Brain (organoid and tissue), 16 donors: ENCODE measurements at places on chromosomes 7 and 10.
A peak's percentile ranks its signal among the peaks of the same experiment; 100 is the strongest.

GRCh38 chr10:9825491-9826018, 1192.1 kb upstream of the CELF2 start:
- no peak for DNase-seq

DNA sequence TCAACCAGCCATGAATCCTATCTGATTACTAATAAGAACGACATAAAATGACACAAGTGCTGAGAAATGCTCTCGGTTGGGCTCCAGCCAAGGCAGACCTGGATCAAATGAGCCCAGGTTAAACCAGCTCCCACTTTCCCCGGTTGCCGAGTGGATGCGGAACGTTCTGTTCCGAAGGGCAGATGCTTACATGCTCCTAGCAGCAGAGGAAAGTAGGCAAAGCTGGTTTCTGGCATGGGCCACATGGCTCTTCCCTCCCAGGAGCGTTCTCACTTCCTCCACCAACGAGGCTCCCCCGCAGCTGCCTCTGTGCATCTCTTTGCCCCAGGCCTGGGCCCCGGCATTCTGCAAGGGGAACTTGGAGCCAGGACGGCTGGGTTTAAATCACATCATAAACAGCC, 61.8 kb upstream of the SDK1 start:
- no peak for DNase-seq

- peak; percentile 78 for DNase-seq
These were observed 67.8 kb downstream of the CPVL start for GRCh38 chr7:29078311-29079260.

DNA sequence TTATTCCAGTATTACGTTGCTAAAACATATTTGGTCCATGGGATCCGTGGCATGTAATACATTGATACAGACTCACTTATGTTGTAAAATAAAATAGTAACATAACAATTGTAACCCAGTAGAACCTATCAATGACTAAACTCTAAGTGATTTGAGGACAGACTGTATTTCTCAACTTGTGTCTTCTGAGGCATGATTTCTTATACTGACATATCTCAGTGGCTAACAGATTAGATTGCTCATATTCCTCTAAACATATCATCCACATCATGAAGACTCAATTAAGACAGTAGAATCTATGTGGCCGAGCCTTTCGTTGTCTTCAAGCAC, 72.3 kb downstream of the CREB5 start:
- DNase-seq: no peak

GRCh38 chr7:356087-356486, 66.1 kb downstream of the FOXL3 start:
- DNase-seq: no peak

DNA sequence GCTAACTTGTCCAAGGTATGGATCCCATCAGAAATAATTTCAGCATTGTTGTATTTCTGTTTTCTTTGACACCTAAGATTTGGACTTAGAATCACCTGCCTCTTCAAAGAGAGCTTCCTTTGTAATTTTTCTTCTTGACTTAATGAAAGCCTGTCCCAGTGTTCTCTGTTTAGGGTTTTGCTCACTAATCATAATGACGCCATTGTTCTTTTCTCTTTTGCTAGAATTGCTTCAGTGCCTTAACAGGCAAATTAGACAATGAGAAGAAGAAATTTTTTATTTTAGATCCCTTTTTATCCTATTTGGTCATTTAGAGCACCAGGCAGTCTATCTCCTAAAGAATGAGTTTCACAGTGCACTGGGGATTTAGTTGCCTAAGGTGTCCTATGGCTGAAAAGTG, 128.5 kb downstream of the SND1 start:
- DNase-seq: no peak

GRCh38 chr10:78458983-78459638, 425.4 kb downstream of the RPS24 start:
- DNase-seq: no peak

DNA sequence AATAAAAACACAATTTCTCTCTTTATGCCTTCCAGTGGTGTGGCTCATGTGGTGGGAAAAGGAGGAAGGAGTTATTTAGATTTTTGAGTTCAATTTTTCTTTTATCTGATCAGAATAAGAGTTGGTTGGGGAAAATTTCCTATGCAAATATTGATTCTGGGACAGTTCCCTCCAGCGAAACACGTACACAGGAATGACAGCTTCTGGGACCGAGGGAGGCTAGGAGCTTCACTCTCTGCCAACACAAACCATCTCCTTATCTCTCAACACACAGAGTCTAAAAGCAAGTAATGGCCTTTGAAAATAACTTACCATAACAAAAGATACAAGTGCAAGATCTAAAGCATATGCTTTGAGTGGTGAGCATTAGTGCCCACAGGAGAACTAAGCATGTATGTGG, 122.7 kb downstream of the RAPGEF5 start:
- DNase-seq: no peak

GRCh38 chr10:33129141-33129995, 171.3 kb upstream of the ITGB1 start:
- DNase-seq: no peak

- no peak for DNase-seq
These were observed 79.3 kb downstream of the MKI67 start for GRCh38 chr10:128046953-128047290.

- DNase-seq: peak; percentile 91
These were observed 19.8 kb downstream of the RGR start for GRCh38 chr10:84264611-84265141.

- DNase-seq: no peak
These were observed 91.7 kb upstream of the PITRM1 start for GRCh38 chr10:3264161-3264761.

GRCh38 chr7:32379510-32380112, 110.6 kb downstream of the LSM5 start:
- peak; percentile 68 for DNase-seq

GRCh38 chr10:122782911-122783310, 62.7 kb downstream of the CUZD1 start:
- DNase-seq: peak; percentile 47

DNA sequence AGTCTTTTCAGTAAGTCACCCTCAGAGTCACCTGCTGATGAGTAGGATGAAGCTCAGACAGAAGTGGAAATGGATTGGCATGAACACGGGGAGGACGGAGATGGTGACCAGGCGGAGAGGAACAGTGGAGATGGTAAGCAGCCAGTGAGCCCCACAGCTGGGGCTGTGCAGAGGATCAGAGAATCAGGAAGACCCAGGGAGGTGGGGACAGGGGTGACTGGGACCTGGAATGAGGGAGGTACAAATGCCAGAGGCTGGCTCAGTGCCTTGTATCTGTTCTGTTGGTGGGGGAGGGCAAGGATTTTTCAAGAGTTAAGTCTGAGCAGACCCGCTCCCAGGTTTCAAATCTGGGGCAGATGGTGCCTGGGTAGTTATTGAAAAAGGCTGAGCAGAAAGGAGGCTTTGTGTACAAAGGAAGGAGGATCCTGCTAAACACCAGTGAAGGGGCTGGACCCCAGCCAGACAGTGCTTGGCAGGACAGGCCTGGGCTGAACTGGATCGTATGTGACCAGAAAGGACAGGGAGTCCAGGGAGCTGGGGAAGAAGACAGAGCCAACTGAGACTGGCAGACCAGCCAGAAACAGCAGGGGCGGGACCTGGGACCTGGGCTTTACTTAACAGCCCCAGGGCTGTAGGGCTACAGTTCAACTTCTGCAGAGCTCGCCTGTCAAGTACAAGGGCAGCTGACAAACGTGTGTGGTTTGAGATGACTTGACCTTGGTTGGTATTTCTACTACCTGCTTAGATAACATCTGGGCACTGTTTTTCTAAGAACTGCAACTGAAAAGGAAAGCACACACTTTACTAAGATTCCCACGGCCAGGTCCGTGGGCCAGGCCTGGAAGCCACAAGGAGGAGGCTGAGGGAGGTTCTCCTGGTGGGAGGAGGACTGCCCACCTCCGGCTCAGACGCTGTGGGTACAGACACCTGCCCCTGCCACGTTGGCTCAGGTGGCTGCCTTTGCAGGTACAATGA, 13.2 kb upstream of the FRMPD2 start:
- DNase-seq: peak; percentile 68

DNA sequence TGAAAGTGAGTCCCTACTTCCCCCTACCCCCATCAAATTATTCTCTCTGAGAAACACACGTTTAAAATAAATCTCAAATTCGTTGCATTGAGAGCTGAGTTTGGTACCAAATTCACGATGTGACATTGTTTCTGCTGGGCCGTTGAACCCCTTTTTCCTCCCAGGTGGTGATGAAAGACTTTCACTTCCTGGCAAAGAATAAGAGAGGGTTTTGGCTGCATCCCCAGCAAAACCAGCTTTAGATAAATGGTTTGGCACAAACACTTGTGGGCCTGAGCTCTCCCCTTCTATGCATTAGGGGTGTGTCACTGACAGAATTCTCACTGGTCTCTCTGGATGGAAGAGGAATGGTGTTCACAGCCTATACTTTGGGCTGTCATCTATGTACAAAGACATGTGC, 8.8 kb upstream of the DNTT start:
- no peak for DNase-seq
